CD4-positive, alpha-beta T cell treated with Interferon gamma for 1 hour (primary cell): ENCODE measurements at places on chromosomes 16 and 17.

GRCh38 chr16:60681043-60681442 lies 1355.2 kb downstream of the CDH8 start:
- no peak for DNase-seq

DNA sequence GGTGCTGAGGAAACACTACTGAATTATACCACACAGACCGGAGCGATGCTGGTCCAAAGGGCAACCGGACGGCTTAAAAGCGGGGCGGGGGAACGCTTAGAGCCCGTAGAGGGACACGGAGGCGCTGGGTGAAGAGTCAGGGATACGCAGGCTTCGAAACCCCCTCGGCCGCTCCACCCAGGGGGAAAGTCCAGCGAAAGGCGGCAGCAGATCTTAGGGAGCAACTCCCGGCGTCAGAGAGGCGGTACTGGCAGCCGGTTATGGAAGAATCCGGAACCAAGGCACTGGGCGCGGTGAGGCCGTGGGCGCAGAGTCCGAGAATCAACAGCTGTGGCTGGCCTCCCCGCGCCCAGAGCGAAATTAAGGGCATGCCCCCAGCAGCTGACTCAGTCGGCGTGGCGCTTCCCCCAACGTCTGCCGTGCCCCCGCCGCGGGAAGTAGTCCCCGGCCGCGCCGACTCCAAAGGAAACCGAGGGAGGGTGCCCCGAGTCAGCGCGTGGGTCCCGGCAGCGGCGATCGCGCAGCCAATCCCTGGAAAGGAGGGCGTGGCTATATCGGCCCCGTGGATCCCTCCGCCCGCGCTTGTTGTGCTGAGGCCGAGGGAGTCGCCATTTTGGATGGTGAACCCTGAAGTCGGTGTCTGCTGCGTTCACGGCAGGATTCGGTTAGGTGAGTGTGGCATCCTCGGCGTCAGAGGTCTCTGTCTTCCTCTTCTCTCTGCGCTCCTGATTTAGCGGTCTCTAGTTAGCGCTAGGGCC lies at the start of gene IST1:
IST1 (plus strand) TSS at position 611 of the 758 bp plus-strand sequence. CDS start 20,110 bp downstream, outside the sequence.
- peak; percentile 96 for DNase-seq

DNA sequence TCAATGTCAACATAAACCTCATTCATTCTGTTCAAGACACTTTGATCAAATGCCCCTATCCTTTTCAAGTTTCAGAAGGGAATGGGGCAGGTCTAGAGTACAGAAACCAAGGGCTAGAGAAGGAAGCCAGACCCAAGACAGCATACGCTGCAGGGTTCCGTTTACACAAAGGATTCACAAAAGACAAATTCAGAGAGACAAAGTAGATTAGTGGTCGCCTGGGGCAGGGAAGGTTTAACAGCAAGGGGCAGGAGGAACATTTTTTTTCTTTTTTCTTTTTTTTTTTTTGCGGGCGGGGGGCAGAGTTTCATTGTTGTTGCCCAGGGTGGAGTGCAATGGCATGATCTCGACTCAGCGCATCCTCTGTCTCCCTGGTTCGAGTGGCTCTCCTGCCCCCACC lies 19.9 kb upstream of the TRAP1 start:
- no peak for DNase-seq

GRCh38 chr16:57624044-57624688 lies 4.3 kb upstream of the ADGRG1 start:
- DNase-seq = no peak

DNA sequence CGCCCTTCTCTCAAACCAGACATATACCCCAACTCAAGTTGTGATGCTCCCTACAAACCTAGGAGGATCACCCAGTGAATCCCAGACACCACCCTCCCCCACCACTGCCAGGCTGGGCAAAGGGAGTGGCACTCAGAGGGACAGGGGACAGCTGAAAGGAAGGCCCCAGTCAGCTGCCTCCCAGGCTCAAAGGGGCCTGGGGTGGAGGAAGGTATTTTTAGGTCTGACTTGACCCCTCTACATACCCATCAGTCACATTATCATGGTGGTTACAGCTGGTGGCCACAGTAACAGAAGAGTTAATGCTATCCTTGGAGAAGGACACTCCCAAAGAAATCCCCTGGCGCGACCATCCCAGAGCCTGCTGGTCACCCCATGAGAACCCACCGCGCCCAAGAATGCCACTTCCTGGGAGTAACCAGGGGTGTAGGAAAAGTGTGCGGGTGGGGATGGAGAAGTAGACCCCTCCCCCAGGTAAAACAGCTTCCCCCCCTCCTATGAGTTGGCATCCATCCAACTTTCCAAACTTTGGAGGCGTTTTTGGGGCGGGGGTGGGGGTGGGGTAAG lies 1.1 kb downstream of the CACNB1 start:
- DNase-seq = no peak

DNA sequence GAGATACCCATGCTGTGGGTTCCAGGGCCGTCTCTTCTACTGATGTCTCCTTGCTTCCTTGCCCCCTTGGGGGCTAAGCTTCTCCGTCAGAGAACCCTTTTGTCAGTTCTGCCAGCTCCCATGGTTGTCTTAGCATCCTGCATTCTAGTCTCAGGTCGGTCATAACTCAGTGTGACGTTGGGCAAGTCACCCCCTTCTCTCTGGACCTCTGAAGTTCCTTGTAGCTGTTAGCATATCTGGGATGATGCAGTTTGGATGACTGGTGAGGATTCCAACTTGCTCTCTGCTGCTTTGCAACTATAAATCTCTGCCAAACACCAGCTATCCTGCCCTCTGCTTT lies 8.9 kb upstream of the MYL4 start:
- DNase-seq = no peak

DNA sequence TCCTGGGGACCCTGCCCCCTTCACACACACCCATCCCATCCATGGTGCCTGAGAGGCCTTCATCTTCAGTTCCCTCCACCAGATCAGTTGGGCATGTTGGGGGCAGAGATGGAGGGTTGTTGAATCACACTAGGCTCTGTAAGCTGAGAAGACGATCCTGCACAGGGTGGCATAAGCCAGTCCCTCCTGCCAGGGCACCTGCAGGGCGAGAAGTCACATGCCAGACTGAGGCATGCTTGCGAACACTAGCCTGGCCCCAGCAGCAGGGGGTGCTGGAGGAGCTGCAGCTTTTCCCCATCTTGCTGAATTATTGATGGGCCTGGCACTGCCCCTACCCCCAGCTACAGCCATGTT lies 6.1 kb upstream of the TBX2 start:
- no peak for DNase-seq

GRCh38 chr16:63720848-63721247 lies 1401.0 kb downstream of the CDH11 start:
- DNase-seq = no peak

GRCh38 chr16:30747331-30747730 lies 894 bp upstream of the PHKG2 start:
- no peak for DNase-seq

GRCh38 chr16:3589441-3589921 lies 12.3 kb upstream of the NLRC3 start:
- DNase-seq = peak; percentile 38

DNA sequence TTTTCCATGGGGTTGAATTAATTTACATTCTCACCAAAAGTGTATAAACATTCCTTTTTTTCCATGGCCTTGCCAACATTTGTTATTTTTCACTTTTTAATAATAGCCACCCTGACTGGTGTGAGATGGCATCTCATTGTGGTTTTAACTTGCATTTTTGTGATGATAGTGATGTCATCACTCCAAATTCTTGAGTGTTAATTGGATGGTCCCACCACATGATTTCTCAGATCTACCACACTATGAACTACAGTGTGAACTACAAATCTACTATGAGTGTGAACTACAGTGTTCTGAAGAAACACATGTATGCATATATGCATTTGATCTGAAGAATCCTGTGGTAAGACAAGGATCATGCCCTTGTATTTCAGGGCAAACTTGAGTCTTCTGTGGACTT lies 340.1 kb downstream of the ABCC12 start:
- no peak for DNase-seq

DNA sequence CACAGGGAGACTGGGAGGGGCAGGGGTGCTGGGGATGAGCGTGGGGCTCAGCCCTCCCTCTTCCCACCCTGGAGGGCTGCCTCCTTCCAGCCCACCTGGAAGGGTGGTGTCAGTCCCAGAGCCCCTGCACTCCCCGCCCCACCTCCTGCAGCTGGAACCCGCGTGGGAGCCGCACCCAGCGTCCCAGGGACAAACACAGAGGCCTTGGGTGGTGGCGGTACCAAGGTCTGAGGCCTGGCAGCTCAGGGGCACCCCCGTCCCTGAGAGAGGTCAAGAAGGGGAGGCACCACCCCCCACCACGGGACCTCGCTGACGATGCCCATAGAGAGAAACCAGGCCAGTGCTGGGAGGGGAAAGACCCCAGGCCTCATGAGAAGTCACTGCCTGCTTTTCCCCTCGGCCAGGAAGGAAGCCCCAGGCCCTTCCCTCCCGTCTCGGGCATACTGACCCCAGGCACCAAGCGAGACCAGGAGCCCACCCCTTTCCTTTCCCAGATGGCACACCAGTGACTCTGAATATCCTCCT lies 4.1 kb downstream of the HS3ST6 start:
- DNase-seq = no peak

GRCh38 chr16:74521691-74522090 lies 85.2 kb downstream of the GLG1 start:
- DNase-seq = no peak

DNA sequence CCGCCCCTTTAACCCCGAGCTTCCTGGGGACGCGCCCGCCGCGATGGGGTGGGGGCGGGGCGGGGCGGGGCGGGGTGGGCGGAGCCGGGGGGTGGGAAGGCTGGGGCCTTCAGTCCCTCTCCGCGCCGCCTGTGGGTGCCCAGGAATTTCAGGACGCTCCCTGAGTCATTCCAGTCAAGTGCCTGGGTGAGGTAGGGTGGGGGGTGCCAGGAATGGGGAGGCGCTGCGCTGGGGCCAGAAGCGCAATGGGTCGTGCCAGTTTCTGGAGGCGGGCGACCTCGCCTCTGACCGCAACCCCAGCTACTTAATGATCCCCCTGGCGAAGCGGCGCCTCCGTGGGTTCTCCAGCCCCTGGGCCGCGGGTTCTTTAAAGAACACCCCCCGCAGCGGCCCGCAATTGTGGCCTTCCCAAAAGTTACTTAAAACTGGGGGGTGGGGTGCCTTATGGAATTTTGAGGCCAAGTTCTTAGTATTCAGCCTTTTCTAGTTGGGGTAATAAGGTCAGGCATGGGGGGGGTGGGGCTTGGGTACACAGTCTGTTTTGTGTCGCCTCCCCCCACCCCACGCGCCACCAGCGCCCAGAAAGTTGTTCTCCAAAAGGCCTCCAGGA lies 826 bp upstream of the GSE1 start:
- no peak for DNase-seq

DNA sequence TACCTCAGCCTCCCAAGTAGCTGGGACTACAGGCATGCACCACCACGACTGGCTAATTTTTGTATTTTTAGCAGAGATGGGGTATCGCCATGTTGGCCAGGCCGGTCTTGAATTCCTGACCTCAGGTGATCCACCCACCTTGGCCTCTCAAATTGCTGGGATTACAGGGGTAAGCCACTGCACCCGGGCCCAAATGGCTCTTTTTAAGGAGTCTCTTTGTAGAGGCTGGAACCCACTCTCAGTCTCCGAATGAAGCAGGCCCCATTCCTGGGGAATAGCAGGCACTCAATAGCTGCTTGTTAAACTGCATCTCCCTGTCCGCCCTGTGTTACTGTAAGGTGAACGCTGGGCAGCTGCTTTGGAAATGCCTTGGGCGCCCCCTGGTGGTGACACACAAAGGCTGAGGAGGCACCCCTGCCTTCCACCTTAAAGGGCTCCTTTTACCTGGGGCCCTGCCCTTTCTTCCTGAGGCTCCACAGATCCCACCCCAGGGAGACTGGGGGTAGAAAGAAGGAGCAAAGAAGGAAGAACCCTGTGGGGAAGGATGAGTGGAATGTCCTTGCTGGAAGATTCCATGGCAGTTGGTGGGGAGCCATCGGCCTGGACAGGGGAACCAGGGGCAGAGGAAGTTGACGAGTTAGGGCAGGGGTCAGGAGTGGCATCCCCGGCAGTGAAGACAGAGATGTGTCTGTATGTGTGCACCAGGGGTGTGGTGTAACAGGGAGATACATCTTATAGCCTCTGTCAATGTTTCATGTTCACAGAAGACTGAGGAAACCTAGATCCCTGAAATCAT lies 6.1 kb upstream of the SP2 start:
- DNase-seq = peak; percentile 85

GRCh38 chr16:35146031-35146710 lies 1686.8 kb downstream of the TP53TG3F start:
- no peak for DNase-seq
